ENCODE measurements at places on chromosomes 12 and 14.
A peak's percentile ranks its signal among the peaks of the same experiment; 100 is the strongest.

- DNase-seq: no peak
Measured at GRCh38 chr12:57887631-57888408, 41.3 kb upstream of the CTDSP2 start.

GRCh38 chr14:64388533-64389285, 556 bp downstream of the MTHFD1 start:
- peak; percentile 35 for DNase-seq

- DNase-seq: no peak
Measured at GRCh38 chr12:27462151-27462694, 15.7 kb downstream of the SMCO2 start.

DNA sequence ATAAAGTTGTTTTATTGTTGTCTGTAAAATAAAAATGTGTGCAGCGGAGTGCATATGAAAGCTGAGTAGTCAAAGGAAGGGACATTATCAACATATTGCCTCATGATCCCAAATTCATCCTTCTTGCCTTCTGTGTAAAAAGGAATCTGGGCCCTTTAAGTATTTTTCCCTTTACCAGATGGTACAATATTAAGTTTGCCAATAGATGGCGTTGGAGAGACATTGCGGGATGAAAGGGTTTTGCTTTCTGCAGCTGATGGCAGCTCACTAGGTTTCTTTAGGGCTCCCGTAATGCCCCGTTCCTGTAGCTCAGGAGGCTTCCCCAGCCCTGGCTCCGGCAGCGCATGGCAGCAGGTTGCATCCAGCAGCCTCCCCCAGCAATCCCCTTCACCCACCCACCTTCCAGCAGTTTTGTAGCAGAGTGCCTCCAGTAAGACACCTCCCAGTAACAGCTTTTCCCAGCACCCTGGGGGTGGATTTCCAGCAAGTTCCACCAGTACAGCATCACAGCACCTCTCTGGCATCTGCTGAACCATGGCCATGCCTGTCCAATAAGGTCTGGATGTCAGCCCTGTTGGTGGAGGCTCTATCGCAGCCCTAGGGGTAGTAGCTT, 354.4 kb downstream of the MED13L start:
- no peak for DNase-seq

DNA sequence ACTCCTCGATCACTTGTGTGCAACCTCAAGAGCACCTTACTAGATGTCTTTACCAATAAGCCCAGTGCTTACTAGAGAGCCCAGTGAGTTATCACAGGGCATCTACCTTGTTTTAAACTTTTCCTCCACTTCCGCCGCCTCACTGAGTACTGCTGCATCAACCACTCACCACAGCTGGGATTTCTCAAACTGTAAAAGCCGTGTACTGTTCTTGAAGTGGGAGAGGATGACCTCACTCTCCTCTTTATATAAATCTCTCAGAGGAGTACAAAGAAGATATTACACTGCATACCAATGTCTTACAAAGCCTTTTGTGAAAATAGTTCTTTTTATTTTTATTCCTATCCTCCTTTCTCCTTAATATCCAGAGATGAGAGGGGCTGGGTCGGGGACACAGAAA, 94.1 kb downstream of the PLCZ1 start:
- no peak for DNase-seq

GRCh38 chr14:96363751-96364336, 518 bp downstream of the GSKIP start:
- DNase-seq: peak; percentile 50

- DNase-seq: no peak
Measured at GRCh38 chr12:68364328-68364727, 32.2 kb upstream of the MDM1 start.
